ENCODE measurements at places on chromosomes 5 and 9.

- DNase-seq = peak; percentile 16
Observed at GRCh38 chr5:118679264-118679940, 308.9 kb downstream of the DTWD2 start.

DNA sequence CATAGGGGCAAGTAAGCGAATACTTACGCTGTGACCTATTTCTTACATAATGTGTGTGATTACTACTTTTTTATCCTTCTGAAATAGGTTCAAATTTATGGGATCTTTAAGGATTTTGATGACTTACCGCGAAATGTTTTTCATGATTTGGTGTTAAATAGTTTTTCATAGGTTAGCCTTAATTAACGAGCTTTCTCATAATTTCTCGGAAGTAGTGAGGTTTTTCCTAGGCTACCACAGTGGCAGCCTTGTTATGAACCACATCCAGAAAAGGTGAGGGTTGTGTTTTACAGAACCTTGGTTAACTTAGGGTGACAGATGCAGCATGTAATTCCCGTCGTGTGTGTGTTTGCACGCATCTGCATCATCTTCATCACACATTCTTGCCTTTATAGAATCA is 1.3 kb downstream of the SH3GL2 start:
- no peak for DNase-seq

GRCh38 chr5:124997186-124997893 is 250.9 kb upstream of the ZNF608 start:
- DNase-seq = no peak

DNA sequence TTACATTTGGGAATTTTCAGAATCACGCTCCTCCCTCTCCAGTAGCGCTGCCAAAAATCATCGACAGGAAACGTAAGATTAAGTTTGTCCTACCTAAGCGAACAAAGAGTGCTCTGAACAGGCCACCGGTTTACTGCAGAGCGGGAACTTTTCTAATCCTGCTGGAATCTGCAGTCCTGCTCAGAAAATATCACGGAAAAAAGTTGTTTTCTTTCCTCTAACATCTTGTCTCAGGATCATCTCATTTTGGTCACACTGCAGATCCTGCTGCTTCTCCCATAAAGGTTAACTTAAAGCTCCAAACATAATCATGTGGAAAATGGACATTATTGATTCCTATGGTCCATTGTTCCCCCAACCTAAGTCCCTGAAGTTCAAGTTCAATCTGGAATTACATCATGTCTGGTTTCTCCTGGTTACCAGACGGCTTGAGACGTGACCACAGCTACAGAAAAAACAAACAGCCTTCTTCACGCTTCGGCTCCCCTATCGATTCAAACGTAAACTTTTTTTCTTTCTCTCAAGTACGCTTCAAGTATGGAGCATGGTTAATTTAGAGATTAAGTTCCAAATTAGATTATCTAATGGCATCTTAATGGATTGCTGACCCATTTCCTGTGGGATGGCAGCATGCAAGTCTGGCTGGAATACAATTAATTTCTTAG is 217.6 kb downstream of the NFIB start:
- DNase-seq = no peak

DNA sequence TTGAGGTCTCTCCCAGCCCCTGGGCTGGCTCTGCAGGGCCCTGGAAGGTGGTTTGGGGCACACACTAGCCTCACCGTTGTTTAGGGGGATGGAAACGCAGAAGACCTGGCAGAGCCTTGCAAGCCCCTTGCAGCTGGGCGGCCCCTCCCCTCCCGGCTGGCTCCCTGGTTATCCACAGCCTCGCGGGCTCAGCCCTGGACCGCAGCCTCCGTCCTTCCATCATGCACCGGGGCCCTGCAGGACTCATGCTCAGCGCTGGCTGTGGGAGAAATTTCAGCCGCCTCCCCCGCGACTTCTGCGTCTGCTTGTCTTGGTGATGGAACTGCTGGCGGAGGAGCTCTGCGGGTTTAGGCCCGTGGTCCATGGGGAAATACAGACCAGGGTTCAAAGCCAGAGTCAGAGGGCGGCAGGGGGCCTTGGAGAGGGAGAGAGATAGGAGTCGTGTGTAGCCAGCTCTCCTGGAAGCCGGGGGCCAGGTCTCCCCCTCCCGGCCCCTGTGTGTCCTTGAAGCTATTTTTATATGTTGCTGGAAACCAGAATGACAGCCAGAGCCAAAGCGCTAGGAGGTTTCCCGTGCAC is 75.8 kb upstream of the IER5L start:
- no peak for DNase-seq

DNA sequence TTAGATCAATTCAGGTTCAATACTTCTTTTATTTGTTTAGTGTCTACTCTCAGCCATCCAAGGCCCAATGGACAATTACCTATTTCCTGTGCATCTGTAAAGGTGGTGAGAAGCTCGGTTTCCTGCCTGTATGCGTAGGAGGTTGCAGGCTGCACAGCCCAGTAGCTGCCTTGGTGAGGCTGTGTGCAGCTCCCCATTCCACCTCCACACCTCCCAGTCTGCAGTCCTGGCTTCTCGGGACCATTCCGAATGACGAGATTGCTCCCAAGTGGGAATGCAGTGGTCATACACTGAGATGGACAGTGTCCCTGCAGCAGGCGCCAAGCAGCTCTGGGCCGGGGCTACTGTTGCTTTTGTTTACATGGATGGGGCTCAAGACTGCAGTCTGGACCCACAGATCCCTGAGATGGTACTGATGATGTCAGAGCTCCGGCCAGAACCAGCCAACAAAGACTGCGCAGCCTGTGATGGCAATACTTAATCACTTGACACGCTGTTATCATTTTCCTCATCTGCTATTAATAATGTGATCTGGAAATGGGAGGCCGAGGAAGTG is 206.1 kb upstream of the IRX1 start:
- DNase-seq = no peak

DNA sequence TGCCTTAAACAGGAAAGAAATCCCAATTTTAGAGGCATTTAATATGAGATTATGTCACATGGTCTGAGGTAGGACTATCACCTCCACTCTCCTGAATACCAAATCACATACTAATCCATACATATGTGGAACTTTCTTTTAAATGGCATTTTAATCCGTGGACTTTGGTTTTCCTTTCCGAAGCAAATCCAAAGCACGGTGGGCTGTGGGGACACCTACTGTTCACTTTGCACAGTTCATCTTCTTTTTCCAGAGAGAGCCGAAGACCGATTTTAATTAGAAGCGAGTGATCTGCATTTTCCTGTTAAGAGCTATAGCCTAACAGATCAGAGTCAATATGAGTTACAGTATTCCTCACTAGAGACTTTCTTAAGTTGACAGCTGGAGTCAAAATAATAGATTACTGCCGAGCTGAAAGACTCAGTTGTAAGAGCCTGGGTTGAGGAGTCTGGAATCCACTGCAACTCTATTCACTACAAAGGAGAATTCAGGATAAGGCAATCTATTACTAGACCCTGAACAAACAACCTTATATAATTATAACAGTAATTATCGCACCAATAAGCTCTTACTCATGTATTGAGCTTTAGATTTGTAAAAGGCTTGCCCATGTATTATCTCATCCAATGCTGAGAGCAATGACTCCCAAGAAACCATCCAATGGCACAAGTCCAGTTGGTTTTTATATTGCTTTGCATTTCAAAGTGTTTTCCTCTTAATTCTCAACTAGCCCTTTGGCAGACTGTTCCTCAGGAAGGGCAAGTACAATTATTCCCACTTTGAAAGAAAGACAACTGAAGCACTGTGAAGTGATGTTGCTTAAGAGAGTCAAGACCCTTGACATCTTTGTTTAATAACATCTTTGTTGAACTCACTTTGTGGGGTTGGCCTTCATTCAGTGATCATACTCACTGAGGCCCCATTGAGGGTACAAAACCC is 144.7 kb downstream of the TRPM6 start:
- no peak for DNase-seq

DNA sequence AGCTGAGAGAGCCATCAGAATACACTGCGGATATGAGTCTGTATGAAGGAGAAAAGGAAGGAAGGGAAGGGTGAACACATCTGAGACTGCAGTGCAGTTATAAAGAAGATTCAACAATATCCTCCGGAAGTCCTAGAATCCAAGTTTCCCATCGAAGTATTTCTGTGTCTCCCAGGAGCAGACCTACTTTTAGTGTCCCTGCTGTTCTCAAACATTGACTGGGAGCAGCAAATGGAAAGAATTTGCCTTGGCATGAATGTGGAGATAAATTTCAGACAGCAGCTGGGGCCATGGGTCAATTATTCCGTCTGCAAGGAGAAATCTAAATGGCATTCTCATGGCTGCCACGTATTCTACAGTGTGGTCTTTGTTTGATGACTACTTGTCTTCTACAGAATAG is 478.1 kb upstream of the SMC2 start:
- DNase-seq = peak; percentile 29

DNA sequence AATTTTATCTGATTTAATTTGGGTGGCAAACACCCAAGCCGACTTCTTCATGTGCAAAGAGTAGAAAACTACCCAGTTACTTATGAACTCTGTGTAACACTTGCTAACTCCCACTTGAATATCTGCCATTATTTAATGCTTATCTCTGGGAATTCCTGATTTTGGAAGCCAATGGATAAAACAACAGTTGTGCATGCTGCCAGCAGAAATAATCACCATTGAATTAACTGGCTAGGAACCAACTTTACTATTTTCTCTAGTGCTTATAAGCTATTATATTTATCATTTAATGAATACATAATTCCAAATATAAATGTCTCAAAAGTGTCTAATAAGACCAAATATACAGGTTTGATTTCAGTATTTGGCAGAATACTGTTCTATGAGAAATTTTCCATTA is 85.7 kb downstream of the IZUMO3 start:
- DNase-seq = no peak

DNA sequence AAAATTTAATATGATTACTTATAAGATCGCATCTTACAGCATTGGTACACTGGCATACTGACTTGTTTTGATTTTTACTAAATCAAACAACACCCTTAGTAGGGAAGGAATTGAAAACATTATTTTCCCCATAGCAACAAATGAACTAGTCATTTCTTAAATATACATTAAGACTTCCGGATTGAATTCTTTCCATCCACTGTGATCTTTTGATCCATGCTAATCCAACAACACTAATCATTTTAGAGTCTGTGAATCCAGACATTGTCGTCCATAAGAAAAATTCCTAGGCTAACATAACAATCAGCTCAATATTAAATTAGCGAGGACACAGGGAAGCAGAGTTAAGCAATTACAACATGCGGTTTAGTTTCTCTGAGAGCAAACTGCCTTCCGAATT is 21.6 kb upstream of the ERAP1 start:
- no peak for DNase-seq
